Retinal pigment epithelial cell (primary cell): ENCODE measurements at places on chromosomes 13 and 19.

DNA sequence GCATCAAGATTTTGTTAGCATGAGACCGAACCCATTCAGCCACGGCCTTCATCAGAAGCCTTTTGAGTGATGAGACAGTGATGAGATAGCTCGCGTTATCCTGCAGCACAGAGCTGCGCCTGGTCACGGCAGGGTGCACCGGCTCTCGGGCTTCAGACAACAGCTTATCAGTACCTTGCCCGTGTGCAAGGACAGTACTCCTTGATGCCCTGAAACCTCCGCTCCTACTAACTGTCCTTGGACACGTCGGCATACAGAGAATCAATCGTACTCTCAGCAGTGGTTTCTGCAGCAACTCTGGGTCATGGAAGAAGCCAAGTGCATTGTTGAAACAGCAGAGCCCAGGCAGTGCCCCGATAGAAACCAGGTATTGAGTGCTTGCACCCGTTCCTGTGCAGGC lies 40.7 kb downstream of the IRS2 start:
- no peak for DNase-seq

DNA sequence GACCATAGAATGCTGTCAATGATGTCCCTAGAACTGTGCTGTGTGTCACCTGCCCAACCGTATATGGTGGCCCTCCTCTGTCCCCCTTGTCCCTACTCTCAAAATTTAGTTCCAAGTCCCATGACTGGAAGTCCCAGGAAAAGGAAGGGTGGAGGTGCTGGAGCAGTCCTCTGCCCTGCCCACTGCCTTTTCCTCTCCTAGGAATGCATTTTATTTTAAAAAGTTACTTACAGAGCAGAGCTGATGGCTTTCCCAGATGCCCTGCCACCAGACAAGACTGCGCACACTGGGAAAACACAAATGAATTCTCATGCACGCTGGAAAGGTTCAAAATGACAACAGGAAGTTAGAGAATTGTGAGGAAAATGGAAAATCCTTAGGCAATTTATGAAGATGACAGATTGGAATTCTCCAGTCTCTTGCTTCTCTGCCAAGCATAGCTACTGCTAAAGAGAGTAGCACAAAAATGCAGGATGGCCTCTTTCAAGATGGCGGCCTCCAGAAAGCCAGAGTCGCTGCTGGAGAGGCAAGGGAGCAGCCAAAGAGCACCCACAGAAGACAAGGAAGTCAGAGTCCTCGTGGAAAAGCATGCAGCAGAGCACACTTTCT lies 117.1 kb upstream of the TSC22D1 start:
- no peak for DNase-seq

DNA sequence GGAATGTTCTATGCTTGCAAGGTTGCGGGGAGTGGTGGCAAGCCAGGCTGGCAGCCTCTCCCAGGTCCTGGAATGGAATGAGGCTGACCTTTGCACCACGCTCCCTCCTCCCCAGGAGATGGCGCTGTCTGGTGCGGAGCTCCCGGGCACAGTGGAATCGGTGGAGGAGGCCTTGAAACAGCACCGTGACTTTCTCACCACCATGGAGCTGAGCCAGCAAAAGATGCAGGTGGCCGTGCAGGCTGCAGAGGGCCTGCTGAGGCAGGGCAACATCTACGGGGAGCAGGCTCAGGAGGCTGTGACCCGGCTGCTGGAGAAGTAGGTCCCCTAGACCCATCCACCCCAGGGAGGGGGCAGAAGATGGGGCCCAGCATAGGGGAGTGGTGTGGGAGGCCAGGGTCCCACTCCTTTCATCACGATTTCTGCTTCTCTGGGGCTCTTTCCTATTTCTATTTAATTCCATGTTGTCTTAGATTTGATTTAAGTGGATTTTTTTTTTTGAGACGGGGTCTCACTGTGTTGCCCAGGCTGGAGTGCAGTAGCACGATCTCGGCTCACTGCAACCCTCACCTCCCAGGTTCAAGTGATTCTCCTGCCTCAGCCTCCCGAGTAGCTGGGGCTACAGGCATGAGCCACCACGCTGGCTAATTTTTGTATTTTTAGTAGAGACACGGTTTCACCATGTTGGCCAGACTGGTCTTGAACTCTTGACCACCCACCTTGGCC lies 53.2 kb upstream of the SHKBP1 start:
- DNase-seq = peak; percentile 53

DNA sequence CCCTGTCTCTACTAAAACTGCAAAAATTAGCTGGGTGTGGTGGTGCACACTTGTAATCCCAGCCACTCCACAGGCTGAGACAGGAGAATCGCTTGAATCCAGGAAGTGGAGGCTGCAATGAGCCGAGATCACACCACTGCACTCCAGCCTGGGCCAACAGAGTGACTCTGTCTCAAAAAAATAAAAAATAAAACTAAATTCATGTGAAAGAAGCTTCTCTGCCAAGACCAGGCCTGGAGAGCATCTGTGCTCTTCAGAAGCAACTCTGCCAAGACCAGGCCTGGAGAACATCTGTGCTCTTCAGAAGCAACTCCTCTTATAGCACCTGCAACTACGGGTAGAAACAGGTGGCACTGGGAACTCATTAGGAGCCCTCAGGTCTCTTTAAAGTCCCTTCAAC lies 37.7 kb downstream of the CRYL1 start:
- DNase-seq = no peak

DNA sequence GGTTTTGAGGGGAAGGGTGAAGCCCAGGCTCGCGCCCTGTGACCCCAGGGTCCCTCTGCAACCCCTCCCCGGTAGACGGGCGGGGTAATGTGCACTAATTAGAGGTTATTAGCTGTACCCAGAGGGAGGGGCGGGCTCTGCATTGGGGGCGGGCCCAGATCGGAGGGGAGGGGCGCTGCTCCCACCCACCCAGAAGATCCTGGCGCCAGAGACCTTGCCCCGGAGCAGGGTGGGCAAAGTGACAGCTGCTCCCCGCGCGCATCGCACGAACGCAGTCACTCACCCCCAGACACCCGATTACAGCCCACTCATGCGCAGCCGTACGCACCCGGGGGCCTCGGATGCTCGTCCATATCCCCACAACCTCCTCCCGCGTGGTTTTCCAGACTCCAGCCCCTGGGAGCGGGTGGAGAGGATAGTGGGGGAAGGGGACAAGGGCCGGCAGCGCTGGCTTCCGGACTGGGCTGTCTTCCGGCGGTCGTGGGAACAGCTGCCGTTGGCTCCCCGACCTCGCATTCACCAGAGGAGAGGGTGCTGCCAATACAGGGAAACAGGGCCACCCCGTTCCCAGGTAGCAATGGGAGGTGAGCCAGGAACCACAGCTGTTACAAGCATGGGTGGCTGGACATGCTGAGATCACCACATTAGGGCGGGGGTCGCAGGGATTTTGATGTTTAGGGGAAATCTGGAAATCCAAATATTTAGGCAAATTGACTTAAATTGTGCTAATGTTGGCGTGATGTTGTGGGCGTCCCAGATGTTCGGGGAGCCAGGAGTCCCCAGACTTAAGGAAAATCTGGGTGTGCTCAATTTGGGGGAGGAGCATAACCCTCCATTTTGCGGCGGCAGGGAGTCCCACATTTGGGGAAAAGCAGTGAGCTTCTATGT lies 2.9 kb upstream of the HOOK2 start:
- DNase-seq = no peak

GRCh38 chr13:75372517-75372916 lies 109.5 kb downstream of the TBC1D4 start:
- DNase-seq = no peak

DNA sequence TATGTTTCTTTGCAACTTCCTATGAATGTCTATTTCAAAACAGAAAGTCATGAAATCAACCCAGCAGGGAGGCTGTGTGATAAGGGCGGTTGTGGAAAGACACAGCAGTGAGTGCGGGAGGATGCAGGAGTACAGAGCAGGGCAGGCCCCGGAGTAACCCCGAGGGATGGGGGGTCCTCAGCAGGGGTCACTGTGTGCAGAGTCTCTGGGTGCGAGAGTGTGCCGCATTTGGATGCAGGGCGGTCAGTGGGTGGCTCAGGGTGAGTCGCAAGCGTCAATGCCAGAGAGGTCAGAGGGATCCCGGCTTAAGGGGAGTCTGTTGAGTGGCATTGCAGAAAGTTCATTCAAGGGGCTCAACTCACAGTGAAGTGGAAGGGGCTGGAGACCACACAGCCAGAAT lies 147.8 kb downstream of the STK24 start:
- DNase-seq = no peak

DNA sequence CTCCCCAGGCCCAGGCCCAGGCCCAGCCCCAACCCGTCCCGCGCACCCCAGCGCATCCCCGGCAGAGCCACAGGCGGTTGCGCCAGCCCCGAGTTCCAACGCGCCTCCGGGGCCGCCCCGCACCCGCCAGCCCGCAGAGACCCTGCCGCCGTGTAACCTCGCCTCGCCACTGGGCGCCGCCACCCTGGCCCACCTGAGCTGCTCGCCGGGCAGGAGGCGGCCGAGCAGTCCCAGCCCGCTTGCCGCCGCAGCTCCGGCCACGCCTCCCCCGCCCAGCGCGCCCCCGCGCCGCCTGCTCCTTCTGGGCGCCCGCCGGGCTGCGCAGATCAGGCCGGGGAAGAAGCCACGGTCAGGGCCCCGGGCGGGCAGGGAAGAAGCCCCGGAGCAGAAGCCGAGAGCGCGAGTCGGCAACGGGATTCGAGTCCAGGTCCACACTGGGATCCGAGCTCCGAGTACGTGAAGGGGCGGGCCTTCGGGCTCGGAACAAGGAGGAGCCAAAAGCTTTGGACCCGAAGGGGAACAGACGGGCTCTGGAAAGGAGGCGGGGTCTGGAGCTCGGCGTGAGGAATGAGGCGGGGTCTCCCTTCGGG lies at the start of gene MBOAT7:
Gene MBOAT7, minus strand, starts transcription at position 436 of the 590 bp plus-strand sequence. CDS start 1,072 bp downstream, outside the sequence.
- DNase-seq = no peak

- no peak for DNase-seq
Observed at GRCh38 chr13:113776231-113777125, 17.5 kb downstream of the TMEM255B start.

- DNase-seq = no peak
Observed at GRCh38 chr19:29321116-29321515, 108.2 kb upstream of the UQCRFS1 start.

GRCh38 chr19:28020619-28021258 lies 1192.2 kb downstream of the UQCRFS1 start:
- DNase-seq = no peak

DNA sequence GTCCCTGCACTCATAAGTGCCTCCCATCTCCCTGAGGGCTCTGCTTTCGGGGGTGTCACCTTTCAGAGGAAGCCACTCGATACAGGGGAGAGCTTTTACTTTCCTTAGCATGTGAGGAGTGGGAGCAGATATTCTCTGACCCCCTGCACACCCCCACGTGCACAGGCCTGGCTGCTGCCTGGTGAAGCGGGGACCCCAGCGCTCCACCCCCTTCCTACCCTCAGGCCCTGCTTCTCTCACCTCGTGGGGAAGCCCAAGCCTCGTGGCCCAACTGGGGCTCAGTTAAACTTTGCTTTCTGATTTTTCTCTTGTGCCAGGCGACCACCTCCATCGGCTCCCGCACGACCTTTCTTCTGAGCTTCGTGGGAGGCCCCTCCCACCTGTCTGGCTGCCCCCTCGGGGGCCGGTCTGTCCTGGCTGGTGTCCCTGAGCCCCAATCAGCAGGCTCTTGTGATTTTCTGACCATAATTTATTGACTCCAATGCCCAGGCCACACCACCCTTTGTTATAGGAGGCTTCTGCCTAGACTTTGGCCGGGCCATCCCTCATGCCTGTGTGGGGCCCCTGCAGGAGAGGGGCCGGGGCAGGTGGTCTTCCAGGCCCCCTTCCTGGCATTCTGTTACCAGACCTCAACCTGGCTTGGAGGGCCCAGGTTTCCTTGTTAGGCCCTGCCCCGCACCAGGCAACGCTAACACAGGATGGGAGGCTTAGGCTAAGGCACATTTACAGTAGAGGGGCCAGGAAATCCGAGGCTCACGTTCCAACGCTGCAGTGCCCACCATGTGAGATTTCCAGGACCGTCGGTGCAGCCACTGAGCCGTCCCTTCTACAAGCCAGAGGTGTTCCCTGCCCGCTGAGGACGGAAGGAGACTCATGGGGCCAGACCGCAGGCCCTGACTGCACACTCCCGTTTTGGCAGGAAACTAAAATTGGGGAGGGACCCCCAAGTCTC lies 3.7 kb downstream of the TMED1 start:
- DNase-seq = no peak

- no peak for DNase-seq
Observed at GRCh38 chr19:776549-776948, 20.7 kb upstream of the PTBP1 start.

DNA sequence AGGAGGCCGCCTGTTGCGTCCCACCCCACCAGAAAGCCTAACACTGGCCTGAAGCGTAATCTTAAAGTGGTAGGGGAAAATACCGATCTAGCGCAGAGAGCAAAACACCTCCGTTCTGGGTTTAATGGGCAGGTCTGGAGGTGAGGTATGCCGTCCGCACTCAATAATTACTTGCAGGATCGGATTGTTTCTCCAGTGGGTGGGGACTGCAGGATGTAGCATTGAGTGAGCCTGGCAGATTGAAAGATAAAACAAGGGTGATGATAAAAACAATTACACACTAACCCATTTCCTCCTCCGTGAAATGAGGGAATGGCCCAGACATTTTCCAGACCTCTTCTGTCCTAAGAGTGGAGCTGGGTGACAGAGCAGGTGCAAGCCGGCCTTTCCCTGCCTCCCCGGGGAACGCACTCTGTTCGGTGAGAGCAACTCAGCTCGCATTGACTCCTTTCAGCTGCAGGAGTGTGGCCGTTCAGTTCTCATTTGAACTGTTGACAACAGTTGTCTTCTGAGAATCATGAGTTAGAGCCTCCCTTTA lies 110.2 kb upstream of the DOCK9 start:
- DNase-seq = no peak

- DNase-seq = no peak
Observed at GRCh38 chr19:50778906-50779430, 8.7 kb downstream of the GPR32 start.

GRCh38 chr13:23463661-23464060 lies 30.2 kb upstream of the SACS start:
- no peak for DNase-seq

DNA sequence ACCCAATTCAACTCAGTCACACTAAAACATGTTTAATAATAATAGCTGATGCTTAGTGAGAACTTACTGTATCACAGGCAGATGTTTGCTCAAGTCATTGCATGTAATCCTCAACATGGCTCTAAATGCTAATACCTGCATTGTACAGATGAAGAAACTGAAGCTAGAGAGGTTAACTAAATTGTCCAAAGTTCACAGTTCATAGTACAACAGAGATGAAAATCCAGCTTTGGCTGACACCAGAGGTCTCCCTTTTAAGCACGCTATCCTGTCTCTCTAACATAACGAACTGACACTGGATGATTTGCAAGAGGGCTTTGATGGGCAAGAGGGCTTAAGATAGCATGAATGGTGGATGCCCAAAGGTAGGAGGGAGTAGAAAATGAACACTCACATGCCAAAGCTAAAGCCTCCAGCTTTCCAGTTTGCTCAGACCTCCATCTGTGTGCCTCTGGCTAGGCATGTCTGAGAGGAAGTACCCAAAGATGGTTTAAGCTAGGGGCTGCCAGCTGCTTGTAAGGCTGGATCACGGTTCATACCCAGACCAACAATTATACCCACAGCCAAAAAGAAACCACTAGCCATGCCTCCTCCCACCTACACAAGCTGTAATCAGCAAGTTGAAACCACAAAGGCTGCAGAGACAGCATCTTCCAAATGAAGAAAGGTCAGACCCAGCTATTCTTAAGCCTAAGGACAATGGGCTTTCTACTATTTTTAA lies 196.9 kb upstream of the UBL3 start:
- no peak for DNase-seq

GRCh38 chr13:32600890-32601289 lies 14.6 kb downstream of the PDS5B start:
- no peak for DNase-seq

GRCh38 chr13:48424212-48424611 lies 11.3 kb upstream of the LPAR6 start:
- DNase-seq = no peak

- no peak for DNase-seq
Observed at GRCh38 chr19:19335408-19336158, 15.0 kb downstream of the MAU2 start.

GRCh38 chr13:27927444-27928352 lies 7.9 kb downstream of the PDX1 start:
- no peak for DNase-seq
